ENCODE measurements at places on chromosomes 3 and 15. TPM values are rescaled to one million over a fixed set of nuclear protein-coding genes. Genes with fewer than 3 reads are reported as not detected.

Gene SERINC4
- not detected for total RNA-seq

Gene MUSTN1
- 1.4 TPM for total RNA-seq

Gene STARD5
- total RNA-seq = 5.3 TPM

Gene SIDT1
- not detected for total RNA-seq

Gene INAFM2
- 80.6 TPM for total RNA-seq

Gene FILIP1L
- total RNA-seq = 122 TPM

Gene SEMA7A
- 1.1 TPM for total RNA-seq

Gene BCL6
- 46.0 TPM for total RNA-seq

Gene TYRO3
- 11.8 TPM for total RNA-seq

Gene SLC28A1
- total RNA-seq = not detected

Gene FHIT
- 3.8 TPM for total RNA-seq

Gene IQCH
- total RNA-seq = 1.00 TPM

Gene PLA2G4E
- total RNA-seq = not detected

Gene NCBP2
- total RNA-seq = 67.2 TPM

All from chondrocyte (in vitro differentiated cells).